Stimulated activated CD4-positive, alpha-beta T cell treated with anti-CD3 and anti-CD28 coated beads, Interleukin-15, amount 100 ng/mL, for 48 hours (primary cell): ENCODE measurements at places on chromosomes 5 and 9.

GRCh38 chr5:22699319-22699718 is 153.8 kb downstream of the CDH12 start:
- no peak for DNase-seq

- no peak for DNase-seq
Observed at GRCh38 chr9:76223749-76224340, 170.4 kb downstream of the RFK start.

GRCh38 chr9:132873403-132873802 is 4.7 kb downstream of the AK8 start:
- no peak for DNase-seq

GRCh38 chr5:139763930-139764791 is 31.4 kb upstream of the PSD2 start:
- no peak for DNase-seq

GRCh38 chr5:84487963-84488362 is 103.3 kb upstream of the EDIL3 start:
- no peak for DNase-seq

GRCh38 chr9:79014929-79015699 is 556.7 kb upstream of the TLE4 start:
- no peak for DNase-seq

DNA sequence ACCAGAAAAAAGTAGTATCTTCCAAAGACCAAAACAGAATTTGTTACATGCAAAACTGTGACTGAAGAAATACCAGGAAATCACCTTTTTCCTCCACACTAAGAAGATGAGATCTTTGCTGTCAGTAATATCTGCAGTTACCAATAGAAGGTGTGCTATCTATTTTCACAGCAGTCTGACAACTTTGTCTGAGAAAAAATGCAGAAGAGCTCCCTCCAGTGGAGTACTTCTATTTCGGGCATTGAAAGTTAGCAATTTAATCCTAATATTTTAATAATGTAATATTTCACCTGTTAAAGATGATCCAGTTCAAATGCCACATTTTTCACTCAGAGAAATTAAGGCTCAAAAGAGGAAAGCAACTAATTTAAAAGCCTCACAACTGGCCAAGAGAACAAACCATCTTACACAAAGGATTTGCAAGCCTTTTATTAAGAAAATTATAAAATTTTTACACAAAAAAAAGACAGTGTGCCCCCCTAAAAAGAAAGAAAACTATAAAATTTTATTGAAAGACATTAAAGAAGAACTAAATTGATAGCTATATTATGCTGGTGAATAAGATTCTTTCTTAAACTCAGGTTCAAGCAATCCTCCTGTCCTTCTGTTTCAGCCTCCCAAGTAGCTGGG is 50.6 kb downstream of the DEPDC1B start:
- DNase-seq: no peak

- DNase-seq: no peak
Observed at GRCh38 chr5:132027027-132027426, 15.6 kb upstream of the ACSL6 start.

- no peak for DNase-seq
Observed at GRCh38 chr9:109311286-109311685, 9.6 kb downstream of the EPB41L4B start.

- no peak for DNase-seq
Observed at GRCh38 chr5:27474395-27474794, 436.0 kb upstream of the CDH9 start.

DNA sequence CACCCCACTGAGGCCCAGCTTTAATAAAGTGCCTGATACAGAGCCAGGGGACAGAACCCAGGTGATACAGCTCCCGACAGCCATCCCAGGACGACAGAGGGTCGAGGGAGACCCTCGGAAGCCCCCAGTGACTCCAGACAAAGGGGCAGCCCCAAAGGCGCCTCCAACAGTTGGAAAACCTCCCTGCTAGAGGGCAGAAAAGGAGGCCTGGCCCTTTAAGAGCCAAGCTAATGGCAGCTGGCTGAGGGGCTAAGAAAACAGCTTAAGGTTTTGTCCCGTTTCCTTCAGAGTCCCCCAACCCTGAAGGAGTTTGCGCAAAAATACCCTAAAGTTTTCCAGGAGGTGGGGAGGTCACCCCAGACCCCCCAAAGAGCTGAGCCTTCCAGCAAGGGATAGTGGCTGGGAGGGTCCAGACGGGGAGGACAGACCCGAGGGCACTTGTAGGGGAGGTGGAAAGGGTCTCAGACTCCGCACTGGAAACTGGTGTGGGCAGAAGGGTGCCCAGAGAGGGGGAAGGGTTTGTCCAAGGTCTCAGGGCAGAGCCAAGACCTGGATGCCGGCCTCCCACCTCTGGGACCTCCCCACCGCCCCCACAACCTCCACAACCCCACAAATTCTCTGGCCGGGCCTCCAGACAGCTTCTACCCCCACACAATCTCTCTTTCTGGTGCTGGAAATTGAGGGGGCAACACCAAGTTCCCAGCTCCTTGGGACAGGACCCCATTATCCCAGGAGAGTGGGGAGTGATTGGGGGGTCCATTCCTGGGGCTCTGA is 8.2 kb upstream of the AK1 start:
- DNase-seq: no peak

DNA sequence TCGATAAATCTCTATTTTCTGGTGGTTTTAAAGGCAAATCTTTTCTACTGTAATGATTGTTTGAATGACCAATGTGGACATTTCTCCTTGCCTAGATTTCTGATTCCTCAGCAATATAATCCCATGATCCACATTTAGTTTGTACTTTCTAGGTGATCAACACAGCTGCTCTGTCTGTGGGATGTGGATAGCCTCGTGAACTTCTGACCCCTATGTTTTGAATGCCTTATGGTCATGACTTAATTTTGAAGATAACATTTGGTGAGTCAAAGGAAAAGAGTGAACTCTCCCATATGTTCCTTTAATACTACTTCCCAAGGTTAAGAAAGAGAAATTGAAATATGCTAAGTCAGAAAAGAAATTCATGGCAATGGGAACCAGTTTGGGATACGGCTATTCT is 147.5 kb downstream of the CAVIN4 start:
- DNase-seq: no peak

DNA sequence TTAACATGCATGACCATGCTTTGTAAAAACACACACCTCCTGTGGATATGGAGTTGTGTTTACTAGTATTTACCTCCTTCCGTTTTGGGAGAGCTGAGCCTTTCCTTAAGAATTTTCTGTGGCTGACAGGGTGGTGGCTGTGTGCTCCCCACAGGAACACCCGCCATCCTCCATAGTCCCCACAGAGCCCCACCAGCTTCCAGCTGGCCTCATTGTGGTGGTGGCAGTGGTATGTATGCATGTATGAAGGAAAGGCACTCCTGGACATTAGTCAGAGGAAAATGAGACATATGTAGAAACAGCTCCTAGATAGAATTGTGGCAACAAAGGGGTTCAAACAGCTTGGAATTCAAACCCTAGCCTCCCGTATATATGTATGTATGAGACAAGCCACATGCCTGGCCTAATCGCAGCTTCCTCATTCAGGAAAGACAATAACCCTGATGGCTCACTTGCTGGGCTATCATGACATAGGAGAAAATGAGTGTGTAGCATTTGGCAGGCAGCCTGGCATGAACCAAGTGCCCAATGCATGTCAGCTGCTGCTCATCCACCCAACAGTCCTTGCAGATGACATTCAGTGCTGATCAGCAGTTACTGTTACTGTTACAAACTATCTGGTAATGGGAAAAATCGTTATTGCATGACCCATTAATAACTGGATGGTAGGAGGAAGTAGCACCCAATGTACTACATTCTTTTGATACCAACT is 459.7 kb downstream of the EBF1 start:
- DNase-seq: no peak

- DNase-seq: no peak
Observed at GRCh38 chr9:4102078-4102477, 197.8 kb downstream of the GLIS3 start.

DNA sequence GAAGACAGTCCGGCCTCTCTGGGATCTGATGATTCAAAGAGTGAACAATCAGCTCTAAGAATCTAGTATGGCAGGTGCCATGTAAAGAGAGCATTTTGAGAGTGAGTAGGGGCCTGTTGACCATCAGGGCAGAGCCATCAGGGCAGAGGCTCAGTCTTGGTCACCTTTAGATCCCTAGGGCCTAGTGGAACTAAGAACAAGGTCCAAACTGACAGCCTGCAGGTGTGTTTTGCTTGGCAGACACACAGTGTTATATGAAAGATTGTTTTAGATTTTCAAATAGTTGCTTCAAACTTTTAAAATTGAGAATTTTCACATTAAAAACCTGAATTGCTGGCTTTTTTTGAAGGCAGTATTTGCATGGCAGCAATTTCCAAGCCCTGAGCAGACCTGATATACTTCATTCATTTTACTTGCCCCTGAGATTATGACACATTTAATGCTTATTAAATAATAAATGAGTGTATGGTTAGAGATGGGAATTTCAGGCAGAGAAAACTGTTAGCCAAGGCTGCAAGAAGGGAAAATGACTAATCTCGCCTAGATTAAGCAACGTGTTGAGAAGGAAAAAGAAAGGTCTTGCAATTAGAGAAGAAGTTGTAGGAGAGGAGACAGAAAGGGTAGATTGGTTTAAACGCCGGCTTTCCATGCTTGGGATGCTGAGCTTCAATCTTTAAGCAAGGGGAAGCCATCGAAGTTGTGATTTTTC is 279.6 kb downstream of the ARRDC3 start:
- DNase-seq: no peak

DNA sequence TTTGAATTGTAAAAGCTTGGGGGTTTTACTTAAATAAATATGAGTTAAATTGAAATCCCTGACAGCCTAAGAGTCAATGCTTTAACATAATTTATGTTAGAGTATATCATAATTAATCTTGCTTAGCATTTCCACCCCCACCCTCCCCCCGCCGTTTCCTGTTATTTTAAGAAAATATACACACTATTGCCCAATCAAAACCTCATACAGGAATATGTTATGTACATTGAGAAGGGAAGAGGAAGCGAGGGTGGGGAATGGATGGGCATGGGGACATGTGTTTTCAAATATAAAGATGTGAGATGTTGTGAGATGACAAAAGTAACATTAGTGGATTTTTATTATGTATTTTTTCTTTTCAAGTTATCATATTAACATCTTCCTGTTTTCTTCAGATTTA is 561.1 kb upstream of the MEF2C start:
- no peak for DNase-seq

DNA sequence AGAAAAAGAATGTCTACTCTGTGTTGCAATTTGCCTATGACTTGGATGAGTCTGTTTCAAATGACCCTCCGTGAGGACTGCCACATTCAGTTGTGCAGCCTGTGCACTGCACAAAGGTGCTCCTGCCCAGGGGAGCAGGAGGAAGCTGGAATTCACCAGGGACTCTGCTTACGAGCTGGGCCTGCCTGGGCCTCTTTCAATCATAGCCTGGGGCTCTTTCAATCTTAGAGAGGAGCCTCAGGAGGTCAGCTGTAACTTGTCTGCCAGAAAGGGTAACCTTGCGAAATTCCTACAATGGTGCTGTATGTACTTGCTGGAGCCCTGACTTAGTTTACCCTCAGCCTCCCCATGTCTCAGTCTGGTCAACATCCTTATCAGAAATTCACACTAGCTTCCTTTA is 8.4 kb upstream of the SFXN1 start:
- no peak for DNase-seq

GRCh38 chr9:101376111-101376848 is 8.5 kb downstream of the BAAT start:
- DNase-seq: no peak

GRCh38 chr9:34576597-34577399 is 12.7 kb downstream of the CNTFR start:
- DNase-seq: no peak

- DNase-seq: no peak
Observed at GRCh38 chr5:36418152-36418979, 116.7 kb upstream of the RANBP3L start.

- no peak for DNase-seq
Observed at GRCh38 chr5:44626846-44627245, 181.9 kb upstream of the MRPS30 start.

GRCh38 chr9:71121275-71122021 is at the start of gene TRPM3:
Gene TRPM3 (minus strand): TSS chr9:71121621. CDS start chr9:71121354, 267 bp downstream.
- no peak for DNase-seq

DNA sequence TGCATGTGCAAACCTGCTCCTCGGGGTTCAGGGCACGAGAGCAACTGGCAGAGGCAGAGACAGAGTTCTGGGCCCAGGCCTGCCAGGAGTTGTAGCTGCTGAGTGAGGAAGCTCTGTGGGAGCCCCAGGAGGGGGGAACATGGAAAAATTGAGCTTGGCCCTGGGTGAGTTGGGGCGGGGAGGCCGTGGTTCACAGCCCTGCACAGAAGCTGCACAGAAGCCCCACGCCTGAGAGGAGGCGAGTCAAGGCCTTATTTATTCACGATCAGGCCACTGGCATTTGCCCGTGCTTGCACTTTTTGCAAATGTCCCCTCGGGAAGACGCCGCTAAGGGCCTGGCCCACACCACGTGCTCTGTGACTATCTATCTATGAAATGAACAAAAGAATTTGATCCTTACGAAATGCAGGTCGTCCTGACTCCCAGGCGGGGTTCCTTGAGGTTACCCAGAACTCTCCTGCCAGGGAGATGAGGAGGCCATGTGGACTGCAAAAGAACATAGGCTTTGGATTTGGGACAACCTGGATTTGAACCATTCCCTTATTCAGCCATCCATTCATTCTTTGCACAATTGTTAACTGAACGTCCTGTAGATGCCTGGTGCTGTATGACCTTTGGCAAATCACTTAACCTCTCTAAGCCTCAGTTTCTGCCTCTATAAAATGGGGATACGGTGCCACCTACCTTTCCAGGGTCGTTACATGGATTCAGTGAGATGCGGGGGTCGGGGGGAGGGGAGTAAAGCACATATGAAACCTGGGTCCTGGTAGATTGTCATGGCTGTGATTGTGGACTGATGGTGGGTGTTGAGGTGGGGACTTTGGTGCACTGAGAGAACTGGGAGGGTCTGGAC is 17.9 kb downstream of the COL27A1 start:
- DNase-seq: no peak

DNA sequence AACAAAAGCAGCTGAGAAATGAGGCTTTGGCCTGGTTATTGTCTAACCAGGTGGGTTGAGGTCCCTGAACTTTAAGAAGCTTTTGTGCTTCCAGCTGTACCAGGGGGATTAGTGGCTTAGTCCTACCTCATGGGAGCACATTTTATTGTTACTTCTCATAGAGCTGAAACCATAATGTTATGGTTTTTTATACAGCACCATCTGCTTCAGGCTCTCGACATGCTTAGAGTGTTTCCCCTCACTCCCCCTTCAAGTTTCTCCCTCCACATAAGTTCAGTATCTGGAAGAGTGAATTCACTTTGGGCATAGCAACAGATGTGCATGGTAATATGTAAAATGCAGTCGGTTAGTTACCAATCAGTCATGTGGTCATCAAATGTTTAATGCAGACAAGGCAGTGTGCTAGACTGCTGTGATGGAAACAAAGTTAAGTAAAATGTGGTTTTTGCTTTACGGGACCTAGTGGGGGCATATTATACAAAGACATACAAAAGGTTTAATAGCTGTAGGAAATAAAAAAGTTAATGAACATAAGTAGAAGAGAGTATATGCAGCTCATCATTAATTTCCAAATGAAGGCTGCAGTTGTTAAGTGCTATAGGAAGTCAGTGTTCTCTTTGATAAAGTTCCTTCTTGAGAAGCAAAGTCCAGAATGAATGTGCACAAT is 95.9 kb upstream of the SPRY4 start:
- DNase-seq: no peak

- no peak for DNase-seq
Observed at GRCh38 chr5:119366540-119366881, 10.7 kb downstream of the TNFAIP8 start.
